Hematopoietic multipotent progenitor cell treated with erythropoietin and hydrocortisone succinate and interleukin-3 and kit ligand, for 4 days (in vitro differentiated cells): ENCODE measurements at places on chromosomes 16 and 17.

- no peak for DNase-seq
Measured at GRCh38 chr16:3655396-3656159, 1.1 kb downstream of the DNASE1 start.

GRCh38 chr17:34354637-34355036 lies 1.6 kb upstream of the CCL13 start:
- no peak for DNase-seq

DNA sequence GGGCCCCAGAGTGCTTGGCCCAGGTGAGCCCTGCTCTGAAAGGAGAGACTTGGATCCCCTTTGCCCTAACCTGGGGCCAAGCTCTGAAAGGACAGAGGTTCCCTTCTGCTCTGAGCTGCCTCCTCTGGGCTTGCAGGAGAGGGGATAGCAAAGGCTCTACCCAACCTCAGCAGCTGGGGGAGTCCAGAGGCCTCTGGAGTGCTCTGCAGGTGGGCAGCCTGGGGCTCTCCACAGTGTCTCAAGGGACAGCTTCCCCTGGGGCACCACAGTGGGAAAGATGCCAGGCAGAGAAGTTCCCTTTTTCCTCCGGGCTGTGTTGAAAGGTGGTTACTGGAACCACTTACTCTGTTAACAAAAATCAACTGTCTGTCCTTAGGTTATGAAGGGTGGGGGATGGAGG lies 48.2 kb upstream of the MGAT5B start:
- DNase-seq, result no peak

- DNase-seq, result no peak
Measured at GRCh38 chr17:38452719-38453118, 24.5 kb downstream of the ARHGAP23 start.

- DNase-seq, result no peak
Measured at GRCh38 chr17:64343833-64344637, 46.6 kb downstream of the PECAM1 start.

DNA sequence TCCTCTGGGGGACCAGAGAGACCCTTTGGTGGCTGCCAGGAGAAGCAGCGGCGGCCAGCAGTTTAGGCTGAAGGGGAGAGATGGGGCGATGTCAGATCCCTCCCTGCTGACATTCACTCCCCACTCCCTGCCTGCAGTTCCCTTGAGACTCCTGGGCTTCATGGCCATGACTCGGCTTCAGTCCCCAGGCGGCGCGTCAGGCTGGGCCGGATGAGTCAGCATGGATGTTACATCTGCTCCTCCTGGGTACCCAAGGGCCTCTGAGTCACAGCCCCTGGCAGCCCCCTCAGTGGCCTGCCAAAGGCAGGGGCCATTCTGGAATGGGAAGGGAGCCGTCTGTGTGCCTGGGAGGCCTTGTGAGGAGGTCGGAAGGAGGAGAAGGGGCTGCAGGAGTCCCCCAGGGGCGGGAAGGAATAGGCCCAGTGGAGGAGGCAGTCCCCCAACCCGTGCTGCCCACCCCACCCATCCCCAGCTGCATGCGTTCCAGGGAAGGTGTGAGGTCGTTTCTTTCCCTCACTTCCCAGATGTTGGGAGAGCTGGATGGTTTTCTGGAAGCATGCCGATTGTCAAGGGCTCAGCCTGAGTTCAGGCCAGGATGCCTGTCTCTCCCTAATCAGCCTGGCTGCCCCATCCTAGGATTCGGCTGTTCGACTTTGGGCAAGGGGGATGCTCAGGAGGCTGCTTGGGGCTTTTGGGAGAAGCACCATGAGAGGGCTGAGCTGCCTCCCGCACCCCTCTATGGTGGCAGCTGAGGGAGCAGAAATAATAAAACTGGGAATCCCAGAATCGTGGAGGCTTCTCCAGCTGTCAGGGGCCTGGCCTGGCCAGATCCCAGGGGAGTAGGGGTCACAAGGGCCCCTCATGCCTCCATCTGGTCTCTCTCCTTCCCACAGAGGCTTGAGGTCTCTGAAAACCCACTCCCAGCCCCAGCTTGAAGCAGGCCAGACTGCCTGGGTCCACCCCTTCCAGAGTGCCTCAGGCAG lies 9.7 kb downstream of the RHBDL3 start:
- DNase-seq, result peak; percentile 73

DNA sequence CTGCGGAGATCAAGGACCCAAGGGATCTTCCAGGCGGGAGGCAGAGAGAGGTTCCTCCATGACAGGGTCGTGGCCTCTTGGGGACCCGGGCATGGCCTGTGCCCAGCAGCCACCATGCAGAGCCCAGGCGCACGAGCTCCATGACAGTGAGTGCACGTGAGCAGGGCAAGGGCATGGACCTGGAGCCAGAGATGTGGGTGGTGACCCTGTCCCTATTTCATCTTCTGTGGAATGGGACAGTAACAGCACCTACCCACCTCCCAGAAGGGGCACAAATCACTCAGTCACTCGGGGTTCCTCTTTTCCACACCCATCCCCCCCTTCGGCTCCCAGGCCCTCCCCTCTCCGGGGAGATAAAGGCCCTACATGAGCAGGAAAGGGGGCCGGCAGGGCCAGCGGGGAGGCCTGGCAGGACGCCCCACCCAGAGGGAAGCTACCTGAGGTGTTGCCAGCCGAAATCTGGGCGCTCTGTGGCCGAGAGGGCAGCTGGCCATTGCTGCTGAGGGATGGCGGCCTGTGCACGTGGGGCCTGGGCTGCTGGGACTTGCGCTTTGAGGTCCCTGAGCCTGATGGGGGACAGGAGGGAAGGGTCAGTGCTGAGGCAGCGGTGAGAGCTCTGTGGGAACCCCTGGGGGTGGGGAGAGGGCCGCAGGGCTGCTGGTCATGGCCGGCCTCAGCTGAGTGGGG lies 10.4 kb downstream of the UBALD2 start:
- no peak for DNase-seq

GRCh38 chr16:50744881-50745280 lies 3.0 kb downstream of the CYLD start:
- peak; percentile 34 for DNase-seq

DNA sequence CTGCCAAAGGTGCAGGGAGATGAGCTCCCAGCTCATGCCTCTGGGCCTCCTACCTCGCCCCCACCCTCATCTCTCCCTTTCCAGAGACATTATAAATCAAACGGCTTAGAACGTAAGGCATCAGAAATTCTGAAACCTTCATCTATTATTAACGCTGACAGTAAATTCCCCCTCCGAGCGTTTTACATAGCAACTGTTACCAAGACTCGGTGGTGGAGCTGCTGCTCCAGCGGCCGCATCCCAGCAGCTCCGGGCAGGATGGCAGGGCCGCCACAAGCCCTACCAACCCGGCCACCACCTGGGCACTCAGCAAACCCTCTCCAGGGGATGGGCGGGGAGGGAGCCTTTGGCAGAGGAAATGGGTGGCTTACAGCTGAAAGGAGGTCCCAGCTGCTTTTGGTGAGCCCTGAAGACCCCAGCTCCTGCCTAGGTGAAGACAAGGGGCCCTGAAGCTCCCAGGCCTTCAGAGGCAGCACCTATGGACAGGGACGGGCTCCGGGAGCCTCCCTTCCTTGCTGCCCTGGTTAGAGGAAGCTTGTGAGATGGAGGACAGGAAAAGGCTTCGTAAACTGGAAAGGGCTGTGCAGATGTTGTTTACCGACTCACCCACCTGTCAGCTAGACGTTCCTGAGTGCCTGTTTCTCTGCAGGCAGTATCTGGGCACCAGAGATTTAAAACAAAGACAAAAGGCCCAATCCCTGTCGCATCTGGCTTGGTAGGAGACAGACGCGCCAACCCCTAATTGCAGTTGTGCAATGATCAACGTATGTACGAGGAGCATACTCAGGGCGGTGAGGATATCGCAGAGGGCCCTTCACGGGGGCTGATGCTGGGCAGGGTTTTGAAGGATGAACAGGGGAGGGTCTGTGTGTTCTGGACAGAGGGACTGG lies 76.9 kb downstream of the RAI1 start:
- peak; percentile 76 for DNase-seq

DNA sequence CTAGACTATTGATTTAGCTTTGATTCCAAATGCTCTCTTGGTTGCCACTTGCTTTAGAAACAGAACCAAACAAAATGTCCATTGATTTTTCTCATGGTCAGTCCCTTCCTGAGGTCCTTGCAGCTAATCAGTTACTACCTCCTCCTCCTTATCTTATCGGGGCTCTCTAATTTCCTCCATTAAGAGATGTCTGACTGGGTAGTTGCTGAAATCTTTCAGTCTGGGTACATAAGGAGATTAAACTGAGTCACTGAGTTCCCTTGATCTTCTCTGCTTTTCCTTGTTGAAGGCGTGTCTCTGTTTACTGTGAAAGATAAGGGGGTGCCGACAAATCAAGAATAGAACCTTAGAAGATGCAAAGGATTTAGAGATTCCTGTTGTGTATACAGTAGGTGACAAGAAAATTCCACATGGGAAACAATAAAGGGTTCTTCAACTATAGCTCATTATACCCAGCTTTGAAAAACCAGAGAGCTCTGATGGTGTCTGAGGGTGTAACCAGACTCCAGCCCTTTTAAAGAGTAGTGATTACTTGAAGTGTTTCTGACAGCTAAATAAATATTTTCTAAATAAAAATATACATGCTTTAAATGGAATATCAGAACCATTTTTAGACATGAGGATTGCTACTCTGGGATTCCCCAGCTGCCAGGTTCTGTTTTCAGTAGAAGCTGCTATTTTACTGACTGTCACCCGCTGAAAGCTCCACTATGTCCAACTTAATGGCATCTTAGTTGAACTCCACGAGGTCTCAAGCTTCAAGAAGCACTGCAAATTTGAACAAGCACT lies 791.3 kb upstream of the SOX9 start:
- DNase-seq, result no peak

DNA sequence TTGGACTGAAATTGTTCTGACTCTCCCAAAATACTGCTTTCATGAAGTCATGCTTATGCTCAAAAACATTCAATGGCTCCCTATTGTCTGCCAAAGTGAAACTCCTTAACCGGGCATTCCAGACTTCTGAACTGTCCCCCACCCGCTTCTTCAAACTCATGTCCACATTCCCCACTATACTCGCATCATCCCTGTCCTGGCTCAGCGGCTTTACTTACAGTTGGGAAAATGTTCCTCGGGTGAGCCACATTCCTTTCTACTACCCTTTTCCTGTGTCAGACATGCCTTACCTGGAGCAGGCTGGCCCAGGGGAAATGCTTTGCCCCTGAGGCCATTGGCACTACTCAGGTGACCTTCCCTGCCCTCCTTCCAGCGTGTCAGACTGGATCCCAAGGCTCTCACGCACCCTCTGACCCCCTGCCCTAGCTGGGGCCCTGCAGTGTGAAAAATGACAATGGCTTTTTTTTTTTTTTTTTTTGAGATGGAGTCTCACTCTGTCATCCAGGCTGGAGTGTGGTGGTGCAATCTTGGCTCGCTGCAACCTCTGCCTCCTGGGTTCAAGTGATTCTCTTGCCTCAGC lies 5.3 kb downstream of the CYGB start:
- DNase-seq, result no peak

DNA sequence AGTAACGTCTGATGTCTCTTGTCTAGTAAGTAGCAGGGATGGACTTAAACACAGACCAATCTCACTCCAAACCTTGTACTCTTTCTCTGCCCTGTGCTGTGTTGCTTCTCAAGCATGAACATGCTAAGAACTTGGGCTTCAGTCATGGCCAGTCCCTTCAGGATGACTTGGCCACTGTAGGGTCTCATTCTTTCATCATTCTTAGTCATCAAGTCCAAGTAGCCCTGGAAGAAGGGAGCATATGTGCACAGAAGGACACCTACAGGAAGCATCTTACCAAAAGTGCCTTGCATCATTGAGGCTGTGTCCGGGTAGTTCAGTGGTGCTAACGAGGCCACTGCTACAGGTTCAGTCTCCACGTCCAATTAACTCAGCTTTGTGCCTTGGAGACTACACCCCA lies 80.7 kb downstream of the CDK5R1 start:
- DNase-seq, result no peak

DNA sequence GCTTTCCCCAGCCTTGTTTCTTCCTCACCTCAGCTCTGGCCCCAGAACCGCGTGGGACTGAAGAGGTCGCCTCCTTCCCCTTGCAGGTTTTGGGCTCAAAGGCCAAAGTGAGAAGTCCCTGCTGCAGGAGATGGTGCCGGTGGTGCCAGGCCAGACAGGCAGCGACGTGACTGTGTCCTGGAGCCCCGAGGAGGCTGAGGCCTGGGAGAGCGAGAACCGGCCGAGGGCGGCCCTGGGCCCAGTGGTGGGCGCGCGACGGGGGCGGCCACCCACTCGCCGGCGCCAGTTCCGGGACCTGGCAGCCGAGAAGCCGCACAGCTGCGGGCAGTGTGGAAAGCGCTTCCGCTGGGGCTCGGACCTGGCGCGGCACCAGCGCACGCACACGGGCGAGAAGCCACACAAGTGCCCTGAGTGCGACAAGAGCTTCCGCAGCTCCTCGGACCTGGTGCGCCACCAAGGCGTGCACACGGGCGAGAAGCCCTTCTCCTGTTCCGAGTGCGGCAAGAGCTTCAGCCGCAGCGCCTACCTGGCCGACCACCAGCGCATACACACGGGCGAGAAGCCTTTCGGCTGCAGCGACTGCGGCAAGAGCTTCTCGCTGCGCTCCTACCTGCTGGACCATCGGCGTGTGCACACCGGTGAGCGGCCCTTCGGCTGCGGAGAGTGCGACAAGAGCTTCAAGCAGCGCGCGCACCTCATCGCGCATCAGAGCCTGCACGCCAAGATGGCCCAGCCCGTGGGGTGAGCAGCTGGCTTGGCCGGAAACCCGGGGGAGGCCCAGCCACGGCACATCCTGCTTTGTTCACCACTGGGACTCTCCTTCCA lies 6.0 kb downstream of the ZNF213 start:
- no peak for DNase-seq

DNA sequence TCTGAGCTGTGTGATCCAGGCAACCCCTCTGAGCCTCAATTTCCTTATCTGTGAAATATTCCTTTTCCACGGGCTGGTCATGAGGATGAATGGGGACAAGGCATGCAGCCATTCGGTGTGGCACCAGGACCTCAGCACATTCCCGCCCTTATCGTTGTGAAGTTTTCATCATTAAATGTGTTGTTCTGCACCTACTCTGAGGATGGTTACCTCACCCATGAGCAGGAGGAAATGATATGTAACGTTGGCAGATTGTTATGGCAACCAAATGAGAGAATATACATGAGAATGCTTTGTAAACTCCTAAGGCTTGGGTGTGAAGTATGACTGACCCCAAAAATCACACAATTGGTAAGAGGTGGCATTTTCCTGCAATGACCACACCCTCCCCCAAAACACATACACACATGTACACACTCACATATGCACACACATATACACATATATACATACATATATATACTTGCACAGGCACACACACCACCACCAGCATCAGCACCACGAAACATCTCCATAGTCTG lies 39.5 kb downstream of the SMARCE1 start:
- DNase-seq, result no peak

GRCh38 chr16:11398136-11398535 lies 52.9 kb downstream of the RMI2 start:
- DNase-seq, result no peak
